Mesothelial cell of epicardium (in vitro differentiated cells): ENCODE measurements at places on chromosomes 5 and 9. TPM values are rescaled to one million over a fixed set of nuclear protein-coding genes. Genes with fewer than 3 reads are reported as not detected.
A peak's percentile ranks its signal among the peaks of the same experiment; 100 is the strongest.

SOWAHA gene
- total RNA-seq = 0.52 to 0.67 TPM (median 0.64 TPM) in 3 replicates

- no peaks in the 10 kb centered on the region for H3K27me3 ChIP-seq
- H3K27ac ChIP-seq = peak overlapping the region; percentile 92
- H3K36me3 ChIP-seq = peaks cover 31% of the 10 kb centered on the region
- H3K4me1 ChIP-seq = peaks cover 53% of the 10 kb centered on the region
- H3K4me3 ChIP-seq = no peak overlapping the region
- no peak for DNase-seq
These were observed 83.7 kb downstream of the SERINC5 start for GRCh38 chr5:80172067-80172695.

DNA sequence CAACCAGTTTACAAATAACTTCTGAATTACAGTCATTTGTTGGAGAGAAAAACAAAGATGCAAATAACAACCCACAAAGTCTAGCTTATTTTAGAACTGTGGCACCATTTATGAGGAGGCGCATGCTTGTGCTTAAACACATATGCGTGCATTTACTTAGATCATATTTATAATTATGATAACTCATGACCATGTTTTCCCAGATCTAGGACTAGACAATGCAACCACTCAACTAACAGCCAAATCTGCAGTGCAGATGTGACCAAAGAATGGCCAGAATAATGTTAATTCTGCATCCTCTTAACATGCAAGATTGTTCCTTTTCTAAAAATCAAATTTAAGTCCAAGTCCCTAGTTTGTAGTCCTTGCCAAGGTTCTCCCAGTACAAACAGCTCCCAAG lies 167.3 kb upstream of the FST start:
- H3K36me3 ChIP-seq = peaks cover 2% of the 10 kb centered on the region
- no peak overlapping the region for H3K4me3 ChIP-seq
- no peak overlapping the region for H3K27ac ChIP-seq
- no peaks in the 10 kb centered on the region for H3K4me1 ChIP-seq
- no peaks in the 10 kb centered on the region for H3K27me3 ChIP-seq
- no peak for DNase-seq

- no peaks in the 10 kb centered on the region for H3K27me3 ChIP-seq
- H3K36me3 ChIP-seq = no peaks in the 10 kb centered on the region
- no peak overlapping the region for H3K27ac ChIP-seq
- peaks cover 27% of the 10 kb centered on the region for H3K4me1 ChIP-seq
- DNase-seq = no peak
These were observed 485.0 kb upstream of the EDIL3 start for GRCh38 chr5:84869675-84870074.

SHISAL2B gene
- total RNA-seq = not detected in 3 replicates

DNA sequence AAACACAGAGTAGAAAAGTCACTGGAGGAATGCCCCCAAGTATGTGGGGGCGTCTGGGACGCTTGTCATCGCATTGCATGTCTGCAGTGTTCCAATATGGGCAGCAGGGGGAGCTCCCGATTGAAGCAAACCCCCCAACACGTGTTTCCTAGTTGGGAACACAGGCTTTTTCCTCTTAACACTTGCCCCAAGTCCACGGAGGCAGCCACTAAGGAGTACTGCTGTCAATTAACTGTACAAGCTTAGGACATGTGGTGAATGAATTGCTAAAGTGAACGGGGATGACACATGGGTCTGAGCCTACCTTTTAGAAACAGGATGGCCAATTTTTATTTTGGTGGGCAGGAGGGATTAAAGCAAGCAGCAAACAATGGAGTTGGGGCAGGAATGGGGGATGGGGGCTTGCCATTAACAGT lies 2.2 kb downstream of the GABRB2 start:
- H3K27ac ChIP-seq = no peak overlapping the region
- DNase-seq = peak; percentile 47
- H3K4me3 ChIP-seq = no peak overlapping the region
- peaks cover 24% of the 10 kb centered on the region for H3K4me1 ChIP-seq
